ENCODE measurements at places on chromosomes 7 and 10. TPM values are rescaled to one million over a fixed set of nuclear protein-coding genes. Genes with fewer than 3 reads are reported as not detected.

DNA sequence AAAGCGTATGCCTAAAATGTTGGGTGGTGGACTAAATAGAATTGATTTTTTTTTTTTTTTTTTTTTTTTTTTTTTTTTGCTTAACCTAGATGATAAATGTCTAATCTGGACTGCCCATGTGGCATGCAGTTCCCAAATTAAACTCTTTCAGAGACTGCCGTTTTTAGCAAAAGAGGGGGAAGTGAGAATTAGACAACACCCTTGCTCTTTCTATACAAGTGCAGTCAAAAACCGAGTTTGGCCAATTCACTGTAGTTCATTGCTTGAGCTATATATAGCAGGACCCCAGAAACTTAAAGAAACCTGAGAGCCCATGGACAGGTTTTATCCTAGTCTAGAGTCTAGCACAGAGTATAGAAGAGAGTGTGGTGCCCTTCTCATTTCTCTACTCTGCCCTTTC, 141.9 kb downstream of the GRM3 start:
- no peak for DNase-seq

DNA sequence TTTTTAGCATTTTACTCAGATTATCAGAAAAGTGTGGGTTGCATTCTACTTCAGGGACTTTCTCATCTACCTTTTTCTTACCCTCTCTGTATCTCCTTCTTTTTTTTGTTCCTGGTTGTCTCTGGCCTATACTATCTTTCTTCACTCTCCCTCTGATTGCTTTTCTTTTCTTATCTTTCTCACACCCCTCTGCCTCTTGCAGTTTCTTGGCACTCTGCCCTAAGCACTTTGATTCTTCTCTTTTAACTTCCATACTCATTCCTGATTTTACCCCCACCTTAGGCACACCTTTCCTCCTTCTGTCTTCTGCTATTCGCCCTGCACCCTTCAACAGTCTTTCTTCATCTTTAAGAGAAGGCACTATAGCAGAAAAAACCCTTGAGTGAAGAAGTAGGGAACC, 92.8 kb upstream of the HPS1 start:
- no peak for DNase-seq

GRCh38 chr10:66964946-66965345, 39.1 kb downstream of the LRRTM3 start:
- no peak for DNase-seq

CCL24 gene
- total RNA-seq = not detected

DNA sequence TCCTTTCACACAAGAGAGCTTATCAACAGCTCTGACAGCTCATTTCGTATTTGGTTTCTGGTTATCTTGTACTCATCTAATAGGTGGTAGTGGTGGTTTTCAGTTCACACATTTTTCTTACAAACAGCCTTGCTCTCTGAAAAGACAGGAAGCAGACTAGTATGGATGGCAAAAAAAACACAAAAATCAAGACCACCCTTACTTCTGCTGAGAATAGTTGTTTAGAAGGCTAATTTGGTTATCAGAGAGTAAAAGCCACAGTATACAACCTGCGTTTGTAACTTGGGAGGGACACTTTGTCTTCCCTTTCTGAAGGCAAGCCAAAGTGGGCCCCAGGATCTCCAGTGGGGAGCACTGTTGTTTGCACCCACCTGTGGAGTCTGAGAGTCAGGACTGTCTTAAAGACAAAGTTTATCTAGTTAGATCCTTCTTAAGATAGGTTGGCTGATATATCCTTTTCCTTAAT, 68.0 kb downstream of the PIP4K2A start:
- DNase-seq = no peak

DNA sequence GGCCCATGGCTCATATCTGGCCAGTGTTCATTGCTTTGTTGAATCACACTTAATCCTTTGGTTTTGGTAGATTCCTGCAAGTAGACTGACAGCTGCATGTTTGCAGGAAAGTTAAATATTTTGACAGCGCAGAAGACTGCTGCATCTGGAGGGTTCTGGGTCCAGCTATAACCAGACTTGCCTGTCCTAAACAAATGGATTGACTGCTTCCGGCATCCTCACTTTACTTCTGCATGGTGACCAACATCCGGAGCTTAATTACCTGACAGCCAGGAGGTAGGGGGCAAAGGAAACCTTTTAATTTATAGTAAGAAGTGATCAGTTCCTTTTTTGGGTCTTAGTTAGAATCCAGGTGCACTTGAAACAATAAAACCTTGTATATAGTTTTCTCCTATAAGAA, 263.3 kb downstream of the SNX10 start:
- no peak for DNase-seq

DNA sequence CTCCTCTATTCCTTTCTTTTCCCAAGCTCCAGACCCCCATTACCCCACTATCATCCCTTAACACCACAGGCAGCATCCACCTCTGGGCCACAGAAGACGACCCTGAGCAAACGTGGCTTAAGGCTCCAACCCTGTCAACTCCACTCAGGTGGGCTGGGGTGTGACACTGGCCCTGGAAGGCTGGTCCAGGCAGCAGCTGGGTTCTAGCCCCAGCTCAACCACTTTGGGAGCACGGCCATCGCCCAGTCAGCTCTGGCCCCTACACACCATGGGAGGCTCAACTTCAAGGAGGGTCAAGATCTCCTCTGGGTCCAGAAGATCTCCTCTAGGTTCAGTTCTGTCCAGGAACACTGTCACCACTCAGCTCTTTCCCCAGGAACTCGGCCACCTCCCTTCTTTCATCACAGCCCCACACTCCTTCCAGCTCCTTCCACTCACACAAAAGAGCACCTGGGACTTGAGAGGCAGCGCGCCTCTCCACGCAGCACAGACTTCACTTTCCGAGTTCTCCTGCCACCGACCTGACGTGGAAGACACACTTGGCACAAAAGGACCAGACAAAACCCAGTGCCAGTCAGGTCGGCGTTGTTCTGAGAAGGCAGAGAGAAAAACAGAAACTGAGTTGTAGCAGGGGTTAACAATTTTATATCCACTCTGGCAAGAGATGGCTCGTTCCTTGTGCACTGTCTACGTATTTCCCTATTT, 84.1 kb downstream of the CTBP2 start:
- no peak for DNase-seq

IQUB gene
- total RNA-seq = 0.07 TPM

CALN1 gene
- 3.2 TPM for total RNA-seq

DNA sequence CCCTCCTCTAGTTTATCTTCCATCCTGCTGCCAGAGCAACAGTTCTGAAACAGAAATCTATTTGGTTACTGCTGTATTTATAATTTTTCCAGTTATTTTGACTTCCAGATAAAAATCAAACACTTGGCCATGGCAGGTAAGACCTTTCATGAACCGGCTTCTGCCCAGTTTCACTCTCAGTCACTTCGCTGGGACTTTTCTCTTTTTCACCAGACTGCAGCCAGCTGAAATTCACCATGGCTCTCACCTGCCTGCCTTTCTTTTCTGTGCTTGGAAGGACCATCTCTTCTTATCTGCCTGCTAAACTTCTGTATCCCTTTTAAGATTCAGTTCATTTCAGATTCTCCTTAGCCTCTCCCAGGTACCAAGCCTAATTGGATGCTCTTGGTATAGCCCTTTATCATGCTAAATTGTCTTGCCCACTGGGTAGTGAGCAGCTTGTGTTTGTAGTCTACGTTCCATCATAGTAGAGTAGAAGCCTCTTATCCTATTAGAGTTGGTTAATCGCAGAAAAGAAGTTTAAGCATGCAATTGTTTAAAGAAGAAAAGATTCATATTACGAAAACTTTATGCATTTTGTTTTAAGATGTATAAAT, 71.7 kb downstream of the TAF3 start:
- peak; percentile 13 for DNase-seq

GRCh38 chr7:157465891-157466866, 129.4 kb downstream of the DNAJB6 start:
- DNase-seq = peak; percentile 36

GRCh38 chr10:35331894-35332640, 4.2 kb upstream of the CCNY start:
- DNase-seq = no peak

- no peak for DNase-seq
Observed at GRCh38 chr10:4442296-4442695, 383.7 kb upstream of the AKR1E2 start.

CCNJ gene
- 26.8 TPM for total RNA-seq

GRCh38 chr10:4043897-4044665, 259.1 kb upstream of the KLF6 start:
- DNase-seq = no peak

MBL2 gene
- total RNA-seq = not detected

ZCWPW1 gene
- 1.6 TPM for total RNA-seq

DNA sequence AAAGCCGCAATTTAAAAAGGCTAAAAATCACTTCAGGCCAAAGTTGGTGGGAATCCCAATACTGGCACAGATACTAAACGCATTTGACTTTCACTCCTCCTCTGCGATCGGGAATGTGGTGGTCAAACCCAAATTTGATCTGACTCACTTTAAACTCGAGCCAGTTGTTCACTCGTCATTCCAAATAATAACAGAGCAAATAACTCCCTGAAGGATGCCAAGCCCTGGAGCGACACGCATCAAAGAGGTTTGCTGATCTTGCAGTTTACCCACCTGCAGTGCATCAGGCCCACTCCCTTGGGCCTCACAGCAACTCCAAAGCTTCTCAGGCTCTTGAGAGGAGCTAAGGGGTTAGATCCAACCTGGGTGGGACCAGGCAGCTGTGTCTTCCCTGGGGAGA, 12.2 kb downstream of the PTN start:
- DNase-seq = no peak

RAPGEF5 gene
- total RNA-seq = 5.5 TPM

FBXL13 gene
- 0.97 TPM for total RNA-seq

GRCh38 chr7:146683439-146683838, 566.8 kb downstream of the CNTNAP2 start:
- no peak for DNase-seq

GRCh38 chr10:76282061-76283025, 850.9 kb downstream of the LRMDA start:
- no peak for DNase-seq

- DNase-seq = no peak
Observed at GRCh38 chr10:58608826-58609531, 96.3 kb downstream of the BICC1 start.

DNA sequence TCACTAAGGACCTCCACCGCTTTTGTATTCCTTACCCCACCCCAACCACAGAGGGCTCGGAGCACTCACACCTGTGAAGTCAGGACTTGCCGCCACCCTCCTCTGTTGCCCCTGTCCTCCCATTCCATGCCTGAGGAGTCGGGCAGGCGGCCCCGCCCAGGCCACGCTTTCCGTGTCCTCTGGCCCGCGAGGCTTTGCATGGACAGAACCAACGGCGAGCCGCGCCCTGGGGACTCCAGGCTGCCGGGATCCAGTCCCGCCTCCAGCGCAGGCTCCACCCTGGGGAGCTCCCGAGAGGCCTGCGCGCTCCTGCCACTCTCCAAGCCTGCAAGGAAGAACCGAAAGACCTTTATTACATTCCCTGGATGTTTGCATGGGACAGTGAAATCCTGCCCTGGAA, 366.4 kb upstream of the POM121L12 start:
- peak; percentile 10 for DNase-seq

PNLIPRP2 gene
- not detected for total RNA-seq

MACC1 gene
- 0.21 TPM for total RNA-seq

GRCh38 chr7:30247541-30248401, 36.6 kb upstream of the ZNRF2 start:
- DNase-seq = no peak

GRCh38 chr10:130338636-130339024, 202.4 kb downstream of the GLRX3 start:
- DNase-seq = no peak

DNA sequence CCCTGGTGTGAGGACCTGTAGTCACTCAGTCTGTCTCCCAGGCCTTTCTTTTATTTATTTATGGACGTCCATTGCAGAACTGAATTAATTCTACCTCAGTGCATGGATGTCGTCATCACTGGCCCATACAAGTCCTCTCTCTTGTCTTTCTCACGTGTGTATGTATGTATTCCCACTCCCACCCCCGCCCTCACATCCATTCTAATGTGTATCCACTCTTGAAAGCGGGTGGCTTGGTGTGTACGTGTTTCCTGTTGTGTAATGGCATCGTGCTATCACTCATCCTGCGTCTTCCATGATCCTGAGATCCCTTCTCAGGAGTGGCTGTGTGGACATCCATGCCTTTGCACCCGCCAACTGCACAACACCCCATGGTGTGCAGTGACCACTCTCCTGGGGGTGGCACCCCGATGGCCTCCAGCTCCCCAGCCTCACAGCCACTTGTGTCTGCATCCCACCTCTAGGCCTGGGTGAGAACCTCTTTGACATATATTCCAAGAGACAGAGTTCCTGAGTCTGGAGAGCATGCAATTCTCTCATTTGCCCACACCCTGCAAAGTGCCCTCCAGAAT, 3.0 kb upstream of the AOC1 start:
- DNase-seq = no peak

- no peak for DNase-seq
Observed at GRCh38 chr7:46218461-46219200, 297.6 kb upstream of the IGFBP3 start.

DNA sequence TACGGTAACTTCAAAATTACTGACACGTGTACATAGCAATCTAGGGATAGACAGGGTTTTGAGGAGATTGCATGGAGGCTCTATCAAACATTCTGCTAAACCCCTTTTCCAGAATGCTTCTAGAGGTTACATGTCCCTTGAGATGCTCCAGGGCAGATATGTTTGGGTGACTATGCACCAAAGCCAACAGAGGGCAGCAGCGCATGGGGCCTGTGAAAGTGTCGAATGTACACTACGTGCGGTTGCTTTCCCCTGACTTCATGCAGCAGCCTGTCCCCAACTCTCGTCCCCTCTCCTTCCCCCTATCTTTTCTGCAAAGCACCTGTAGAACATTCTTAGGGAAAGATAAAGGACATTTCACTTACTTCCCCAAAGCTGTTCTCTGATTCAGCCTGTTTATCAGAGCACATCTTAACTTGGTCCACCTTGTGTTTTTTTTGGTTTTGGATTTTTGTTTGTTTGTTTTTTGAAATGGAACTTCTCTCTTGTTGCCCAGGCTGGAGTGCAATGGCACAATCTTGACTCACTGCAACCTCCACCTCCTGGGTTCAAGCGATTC, 90.2 kb downstream of the UBE3C start:
- peak; percentile 58 for DNase-seq

DNA sequence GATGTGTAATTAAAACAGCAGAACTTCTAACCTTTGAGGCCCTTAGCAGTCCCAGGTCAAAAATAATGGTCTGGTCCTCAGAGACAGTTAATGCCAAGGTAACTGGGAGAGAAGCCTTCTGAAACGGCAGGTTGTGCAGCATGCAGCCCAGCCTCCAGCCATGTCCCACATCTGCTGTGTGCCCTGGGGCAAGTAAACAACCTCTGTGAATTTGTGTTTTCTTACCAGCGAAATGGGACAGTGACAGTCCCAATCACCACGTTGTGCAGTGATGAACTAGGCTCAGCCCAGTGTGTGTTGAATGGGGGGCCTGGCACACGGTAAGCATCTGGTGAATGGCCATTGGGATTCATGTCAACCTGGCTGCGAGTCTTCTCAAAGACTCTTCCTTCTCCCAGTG, 61.2 kb downstream of the EMX2 start:
- DNase-seq = no peak

DNA sequence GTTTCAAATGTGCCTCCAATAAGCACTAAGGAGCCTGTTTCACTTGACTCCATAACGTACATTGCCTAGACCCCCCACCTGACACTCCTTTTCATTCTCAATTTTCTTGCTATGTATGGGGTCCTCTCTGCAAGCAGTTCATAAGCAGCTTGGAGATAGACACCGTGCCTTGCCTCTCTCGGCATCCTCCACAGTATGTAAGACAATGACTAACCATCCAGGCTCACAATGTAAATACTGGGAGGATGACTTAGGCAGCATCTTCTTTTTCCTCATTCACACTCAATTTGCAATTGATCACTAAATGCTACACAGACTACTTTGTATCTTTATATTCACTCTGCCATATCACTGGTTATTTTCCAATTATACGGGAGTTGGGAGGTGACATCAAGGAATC, 22.8 kb upstream of the CABCOCO1 start:
- no peak for DNase-seq

- peak; percentile 56 for DNase-seq
Observed at GRCh38 chr10:58967551-58968388, 208.7 kb upstream of the PHYHIPL start.

All from H7 (cell line).